ENCODE measurements at places on chromosomes 7 and 10.

- peak; percentile 93 for DNase-seq
Measured at GRCh38 chr7:12771378-12771877, 84.0 kb downstream of the ARL4A start.

DNA sequence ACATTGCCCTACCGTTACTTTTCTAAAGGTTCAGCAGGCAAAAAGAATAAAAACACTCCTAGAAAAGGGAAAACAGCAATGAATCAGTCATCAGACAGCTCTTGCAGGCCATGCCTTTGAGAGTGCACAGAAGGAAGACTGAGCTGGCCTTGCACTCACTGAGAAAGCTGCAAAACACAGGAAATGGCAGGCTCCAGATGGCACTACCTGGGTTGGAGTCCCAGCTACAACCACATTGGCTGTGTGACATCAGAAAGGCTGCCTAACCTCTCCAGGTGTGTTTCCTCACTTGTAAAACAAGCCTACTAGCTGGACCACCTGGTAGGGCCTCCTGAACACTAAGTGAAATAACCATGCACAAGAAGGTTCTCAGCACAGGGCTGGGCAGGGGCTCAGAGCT, 113.7 kb downstream of the SFMBT2 start:
- DNase-seq: no peak

DNA sequence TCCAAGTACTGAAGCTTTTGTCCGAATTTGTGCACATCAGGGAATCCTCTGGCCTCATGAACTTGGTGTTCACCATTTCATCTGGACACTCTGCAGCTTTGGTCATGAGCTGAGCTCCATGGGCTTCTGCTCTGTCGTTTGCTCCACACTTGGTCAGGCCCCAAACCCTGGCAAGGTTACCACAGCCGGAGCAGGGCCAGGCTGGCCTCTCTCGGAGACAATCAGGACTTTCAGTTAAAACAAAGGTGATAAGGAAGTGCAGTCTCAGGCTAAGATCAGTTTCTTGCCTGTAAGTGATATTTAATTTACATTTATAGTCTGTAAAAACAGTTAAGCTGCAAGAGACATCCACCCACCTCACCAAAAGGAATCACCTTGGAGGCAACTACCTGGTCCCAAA, 558.9 kb downstream of the PARD3 start:
- no peak for DNase-seq

GRCh38 chr10:78777466-78777865, 291.3 kb upstream of the ZMIZ1 start:
- DNase-seq: no peak

DNA sequence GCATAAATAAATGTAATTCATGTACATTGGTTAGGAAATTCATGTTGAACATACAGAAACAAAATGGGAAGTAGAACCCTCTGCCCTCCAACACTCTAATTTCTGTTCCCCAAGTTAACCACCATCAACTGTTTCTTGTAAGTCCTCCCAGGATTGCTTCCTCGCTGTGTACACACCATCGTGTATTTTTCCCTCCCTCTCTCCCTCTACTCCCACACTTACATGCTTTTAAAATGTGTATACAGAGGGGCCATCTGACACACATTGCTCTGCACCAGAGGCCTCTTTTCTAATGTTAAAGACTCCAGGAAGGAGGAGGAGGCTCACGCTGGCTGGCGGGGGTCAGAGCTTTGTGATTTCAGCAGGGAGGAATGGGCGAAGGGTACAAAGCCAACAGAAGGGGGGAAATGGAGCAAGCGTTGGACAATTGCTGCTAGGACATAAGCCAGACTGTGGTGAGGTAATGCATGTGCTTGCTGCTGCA, 1.9 kb upstream of the EPHA1 start:
- no peak for DNase-seq

DNA sequence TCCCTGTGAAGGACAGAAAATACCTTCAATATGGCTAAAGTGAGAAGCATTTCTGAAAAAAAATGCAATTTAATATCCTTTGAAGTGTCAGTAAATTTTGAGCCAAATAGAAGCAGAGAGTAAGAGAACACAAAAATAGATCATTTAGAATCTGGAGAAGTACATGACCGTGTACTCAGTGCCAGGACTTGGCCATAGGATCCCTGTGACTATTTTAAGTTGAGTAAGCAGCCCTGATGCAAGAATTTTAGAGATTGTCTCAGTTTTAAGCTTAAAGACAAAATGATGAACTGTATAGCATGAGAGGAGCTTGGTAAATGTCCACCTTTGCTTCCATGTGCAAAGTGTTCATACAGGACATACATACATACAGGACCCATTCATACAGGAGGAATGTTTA, 2.5 kb downstream of the PTER start:
- DNase-seq: no peak

DNA sequence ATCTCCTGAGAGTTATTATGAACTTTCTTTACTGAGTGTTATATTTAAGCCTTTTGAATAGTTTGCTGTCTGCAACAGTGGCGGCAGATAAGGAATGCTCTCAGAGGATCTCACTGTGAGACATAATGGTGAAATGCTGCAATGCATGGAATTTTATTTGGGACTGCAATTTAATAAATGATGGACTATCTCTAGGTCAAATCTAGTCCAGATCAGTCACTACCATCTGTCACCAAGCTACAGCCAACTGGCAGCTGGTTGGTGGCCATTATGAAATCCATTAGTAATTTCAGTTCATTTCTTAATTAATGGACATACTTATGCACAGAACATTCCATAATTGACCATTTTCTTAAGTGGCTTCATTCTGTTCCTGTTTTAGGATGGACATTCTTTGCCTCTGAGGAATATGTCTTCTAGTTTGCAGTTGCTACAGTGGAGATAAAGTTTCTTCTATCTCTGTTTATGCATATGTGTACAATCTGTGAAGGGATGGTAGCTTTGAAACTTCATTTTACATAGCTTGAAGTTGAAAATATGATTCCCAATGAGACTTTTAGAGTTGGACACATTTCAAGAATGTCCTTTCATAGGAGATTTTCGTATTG, 586.6 kb downstream of the SUGCT start:
- DNase-seq: no peak

DNA sequence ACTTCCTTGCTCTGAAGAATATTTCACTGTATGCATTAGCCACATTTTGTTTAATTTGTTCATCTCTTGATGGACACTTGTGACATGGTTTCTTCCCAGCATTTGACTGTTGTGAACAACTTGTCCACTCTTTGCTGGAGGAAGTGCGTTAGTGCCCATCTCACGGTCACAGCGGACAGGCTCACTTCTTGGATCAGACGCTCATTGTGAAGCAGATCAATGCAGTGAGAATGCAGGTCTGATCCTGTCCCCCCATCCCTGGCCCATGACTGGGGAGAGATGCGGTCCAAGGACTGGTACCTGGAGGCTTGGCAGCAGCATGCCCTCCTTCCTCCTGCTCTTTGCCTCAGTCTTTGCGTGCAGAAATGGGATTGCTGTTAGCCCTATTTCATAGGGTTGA, 41.5 kb downstream of the DOCK1 start:
- DNase-seq: no peak

- peak; percentile 16 for DNase-seq
Measured at GRCh38 chr7:115851291-115851690, 179.3 kb downstream of the TFEC start.

DNA sequence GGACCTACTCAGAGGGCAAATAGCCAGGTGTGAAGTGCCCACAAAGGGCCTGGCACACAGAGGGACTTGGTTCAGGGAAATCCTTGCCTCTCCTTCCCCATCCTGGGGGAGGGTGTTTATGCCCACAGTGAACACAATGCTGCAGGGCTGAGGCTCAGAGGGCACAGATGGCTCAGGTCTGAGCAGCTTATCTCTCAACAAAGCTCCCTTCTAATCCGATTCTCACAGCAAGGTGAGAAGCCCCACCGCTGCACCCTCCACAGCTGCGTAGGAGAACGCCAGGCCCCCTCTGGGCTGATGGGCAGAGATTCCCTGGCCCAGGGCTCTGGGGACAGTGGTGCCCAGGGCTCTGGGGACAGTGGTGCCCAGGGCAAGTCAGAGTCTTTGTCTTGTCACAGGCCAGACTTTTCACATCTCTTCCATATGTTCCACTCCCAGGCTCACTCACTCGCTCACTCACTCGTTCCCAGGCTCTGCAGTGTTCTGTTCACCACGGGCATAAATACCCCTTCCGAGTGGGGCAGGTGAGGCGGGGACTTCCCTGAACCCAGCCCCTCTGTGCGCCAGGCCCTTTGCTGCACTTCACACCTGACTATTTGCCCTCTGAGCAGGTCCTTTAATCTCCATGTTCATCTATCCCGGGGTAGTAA, 8.7 kb upstream of the CDHR1 start:
- no peak for DNase-seq

DNA sequence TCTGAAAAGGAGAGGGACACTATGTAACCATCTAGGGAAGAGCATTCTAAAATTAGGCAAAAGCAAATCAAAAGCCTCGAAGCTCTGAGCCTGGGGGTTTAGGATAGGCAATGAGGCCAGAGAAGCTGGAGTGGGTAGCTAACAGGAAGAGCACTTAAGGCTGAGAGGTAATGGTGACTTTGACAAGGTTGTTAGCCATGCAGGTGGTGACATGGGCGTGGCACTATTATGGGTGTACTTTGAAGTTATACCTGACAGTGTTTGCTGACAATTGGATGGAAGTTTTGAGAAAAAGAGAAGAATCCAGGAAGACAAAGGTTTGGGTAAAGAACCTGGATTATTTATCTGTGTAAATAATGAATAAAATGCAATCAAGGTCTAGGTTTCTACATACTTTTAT, 383.0 kb upstream of the SEMA3C start:
- no peak for DNase-seq

GRCh38 chr7:26060733-26061677, 91.0 kb upstream of the NFE2L3 start:
- DNase-seq: peak; percentile 85

DNA sequence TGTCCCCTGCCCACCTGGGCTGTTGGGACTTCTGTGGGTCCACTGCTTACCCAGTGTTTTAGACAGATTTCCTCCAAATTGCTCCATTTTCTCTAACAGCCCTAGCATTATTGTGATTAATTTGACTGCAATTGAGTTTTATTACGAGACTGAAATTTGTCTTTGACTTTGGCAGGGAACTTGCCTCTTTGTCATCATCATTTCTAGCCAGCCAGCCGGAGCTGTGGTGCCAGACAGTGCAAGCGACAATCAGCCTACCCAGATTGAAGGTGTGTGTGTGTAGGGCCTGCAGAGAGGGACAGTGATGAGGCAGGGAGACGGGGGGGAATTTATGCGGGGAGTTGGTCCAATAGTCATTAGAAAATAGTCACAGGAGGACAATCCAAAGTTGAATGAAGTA, 743.0 kb downstream of the NRG3 start:
- no peak for DNase-seq

DNA sequence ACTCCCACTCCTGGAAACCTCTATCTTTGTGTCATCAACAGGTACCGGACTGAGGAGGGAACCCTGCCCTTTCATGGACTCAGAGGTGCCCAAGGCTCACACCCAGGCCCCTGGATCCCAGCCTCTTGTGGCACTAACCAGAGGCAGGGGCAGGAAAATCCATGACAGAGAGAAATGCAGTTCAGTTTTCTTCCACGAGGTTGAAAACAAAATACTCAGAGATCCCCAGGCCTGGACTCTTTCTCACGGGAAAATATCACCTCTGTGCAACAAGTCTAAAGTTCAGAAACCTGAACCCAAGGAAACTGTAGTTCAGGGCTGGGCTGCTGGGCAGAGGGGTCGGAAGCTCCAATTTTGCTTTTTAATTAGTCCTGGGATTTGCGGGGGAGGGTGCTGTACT, 21.4 kb upstream of the OPN4 start:
- no peak for DNase-seq

GRCh38 chr7:17396692-17397091, 98.2 kb downstream of the AHR start:
- no peak for DNase-seq

DNA sequence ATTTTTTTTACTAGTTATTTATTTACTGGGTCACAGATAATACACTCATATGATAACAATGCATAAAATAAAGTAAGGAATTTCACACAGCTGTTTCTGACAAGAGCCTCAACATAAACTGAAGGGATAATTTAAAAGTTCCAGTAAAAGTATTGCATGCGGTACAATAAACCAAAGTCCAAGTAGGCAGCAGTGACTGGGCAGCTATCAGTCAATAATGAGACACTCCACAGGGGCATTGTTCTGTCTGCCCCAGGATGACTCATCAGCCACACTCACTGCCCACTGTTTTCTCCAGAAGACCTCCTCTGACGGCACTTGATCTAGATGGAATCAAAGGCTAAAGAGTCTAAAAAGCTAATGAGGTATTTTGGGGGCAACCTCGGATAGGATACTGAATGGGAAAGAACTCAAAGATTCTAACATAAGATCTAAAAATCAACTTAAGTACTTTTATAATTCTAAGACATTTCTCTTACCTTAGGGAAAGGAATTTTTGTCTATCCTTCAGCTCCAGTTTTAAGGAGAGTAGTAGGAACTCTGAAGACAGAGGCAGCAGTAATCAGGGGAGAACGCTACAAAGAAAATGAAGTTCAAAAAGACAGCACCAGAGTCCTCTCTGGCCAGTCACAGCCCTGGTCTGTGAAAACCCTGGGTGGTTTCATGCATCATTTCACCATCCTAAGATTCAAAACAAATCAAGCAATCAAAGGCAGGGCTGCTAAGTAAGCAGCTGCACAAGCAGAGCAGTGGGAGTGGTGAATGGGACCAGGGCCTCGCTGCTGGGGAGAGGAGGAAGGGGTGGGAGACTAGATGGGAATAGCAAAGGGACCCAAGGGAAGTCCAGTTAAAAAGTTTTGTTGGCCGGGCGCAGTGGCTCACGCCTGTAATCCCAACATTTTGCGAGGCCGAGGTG, 175.1 kb downstream of the AVL9 start:
- no peak for DNase-seq

DNA sequence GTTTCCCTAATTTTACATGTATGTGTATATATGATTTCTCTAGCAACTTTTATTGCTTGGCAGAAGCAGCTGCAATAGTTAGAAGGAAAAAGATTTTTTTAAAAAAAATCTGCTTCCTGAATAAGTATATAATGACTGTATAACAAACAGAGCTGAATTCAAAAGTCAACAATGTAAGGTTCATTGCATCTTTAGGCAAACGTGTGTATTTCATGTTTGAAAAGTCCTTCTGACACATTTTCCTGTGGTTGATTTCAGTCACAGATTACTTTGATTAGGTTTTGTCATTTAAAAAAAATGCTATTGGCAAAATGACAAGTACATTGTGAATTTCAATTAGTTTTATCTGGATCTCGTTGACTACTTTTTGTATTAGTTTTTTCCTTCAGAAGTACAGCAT, 231.0 kb downstream of the CSTF2T start:
- no peak for DNase-seq

DNA sequence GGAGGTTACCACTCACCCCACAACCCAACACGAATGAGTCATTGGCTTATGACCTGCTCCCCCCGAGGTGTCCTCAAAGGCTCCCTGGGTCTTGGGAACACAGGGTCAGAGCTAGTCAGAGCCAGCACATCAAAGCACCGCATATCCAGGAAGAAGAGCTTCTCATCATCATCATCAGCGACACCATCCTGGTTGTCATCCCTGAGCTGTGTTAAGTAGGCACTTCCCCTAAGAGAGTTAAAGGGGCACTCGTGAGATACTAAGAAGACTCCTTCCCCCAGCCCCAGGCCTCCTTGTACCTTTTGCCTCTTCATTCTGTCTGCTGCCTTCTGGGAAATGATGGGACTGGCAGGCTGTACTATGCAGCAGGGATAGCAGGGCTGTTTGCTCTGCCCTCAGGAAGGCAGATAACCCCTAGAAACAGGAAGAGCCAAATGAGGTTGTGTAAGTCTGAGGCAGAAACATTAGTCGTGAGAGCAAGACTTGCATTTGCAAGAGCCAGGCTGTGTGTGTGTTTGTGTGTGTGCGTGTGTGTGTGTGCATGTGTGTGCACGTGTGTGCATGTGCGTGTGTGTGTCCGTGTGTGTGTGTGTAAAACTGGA, 11.1 kb upstream of the CPA1 start:
- no peak for DNase-seq

GRCh38 chr7:47291461-47292081, 290.3 kb downstream of the TNS3 start:
- no peak for DNase-seq

All from NCI-H1105 (cell line).